Fibroblast of lung (primary cell): ENCODE measurements at places on chromosomes 7 and 10. TPM values are rescaled to one million over a fixed set of nuclear protein-coding genes. Genes with fewer than 3 reads are reported as not detected.

KLF14 gene
- total RNA-seq: under 0.01 TPM in 2 replicates

OR6V1 gene
- not detected in 2 replicates for total RNA-seq

AP1S1 gene
- 127 and 139 TPM in 2 replicates for total RNA-seq

SPDYE9 gene
- not detected in 2 replicates for total RNA-seq

SLC13A1 gene
- total RNA-seq: not detected in 2 replicates

TRIM56 gene
- total RNA-seq: 21.8 and 27.6 TPM in 2 replicates

ORAI2 gene
- 14.9 and 26.6 TPM in 2 replicates for total RNA-seq
